ENCODE measurements at places on chromosomes 16 and 17. TPM values are rescaled to one million over a fixed set of nuclear protein-coding genes. Genes with fewer than 3 reads are reported as not detected.

Gene FBXL19
- 15.2 TPM for total RNA-seq

Gene PLK1
- 0.58 TPM for total RNA-seq

Gene CBFA2T3
- 0.92 TPM for total RNA-seq

DNA sequence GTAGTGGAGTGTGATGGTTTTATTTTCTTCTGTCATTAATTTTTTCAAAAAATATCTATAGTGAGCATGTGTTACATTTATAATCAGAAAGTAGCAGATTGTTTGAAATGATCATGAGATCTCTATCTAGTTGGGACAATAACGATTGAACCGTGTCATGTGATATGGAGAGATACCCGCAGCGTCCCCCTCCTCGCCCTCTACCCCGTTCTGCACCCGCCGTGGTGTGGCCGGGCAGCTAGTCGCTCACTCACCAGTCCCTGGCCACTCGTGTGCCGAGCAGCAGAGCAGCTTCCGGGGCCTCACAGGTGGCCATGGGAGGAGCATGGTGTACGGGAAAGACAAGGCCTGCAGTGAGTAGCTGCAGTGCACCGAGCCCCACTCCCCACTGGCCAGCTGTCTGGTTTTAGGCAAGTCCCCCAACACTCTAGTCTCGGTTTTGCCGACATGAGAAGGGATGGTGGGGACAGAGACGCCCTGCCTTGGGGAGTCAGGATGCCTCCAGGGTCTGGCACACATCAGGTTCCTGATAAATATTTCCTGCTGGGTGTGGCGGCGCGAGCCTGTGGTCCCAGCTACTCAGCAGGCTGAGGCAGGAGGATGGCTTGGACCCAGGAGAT lies 15.3 kb downstream of the MLYCD start:
- no peak for DNase-seq

DNA sequence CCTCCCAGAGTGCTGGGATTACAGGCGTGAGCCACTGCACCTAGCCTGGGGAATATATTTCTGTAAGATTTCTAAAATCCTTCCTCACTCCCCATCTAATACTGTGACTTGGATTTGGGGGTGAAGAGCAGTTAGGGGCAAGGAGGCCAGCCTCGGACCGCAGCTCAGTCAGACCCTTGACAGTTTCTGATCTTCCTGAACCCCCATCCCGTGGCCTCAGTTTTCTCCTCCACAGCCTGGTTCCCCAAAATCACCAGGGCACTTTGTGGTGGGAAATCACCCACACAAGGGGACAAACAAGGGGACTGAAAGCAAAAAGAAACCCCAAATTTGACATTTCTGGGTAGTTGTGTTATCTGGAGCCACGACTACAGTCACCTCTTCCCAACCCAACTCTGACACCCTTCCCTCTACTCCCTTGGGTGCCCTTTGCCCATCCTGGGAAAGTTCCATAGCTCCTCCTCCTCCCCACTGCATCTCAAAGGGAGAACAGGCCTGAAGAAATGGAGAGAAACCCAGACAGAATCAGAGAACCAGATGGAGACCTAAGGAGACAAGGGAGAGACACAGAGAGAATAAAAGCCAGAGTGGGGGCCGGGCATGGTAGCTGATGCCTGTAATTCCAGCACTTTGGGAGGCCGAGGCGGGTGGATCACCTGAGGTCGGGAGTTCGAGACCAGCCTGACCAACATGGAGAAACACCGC lies 2.8 kb upstream of the STAT5A start:
- peak; percentile 13 for DNase-seq

GRCh38 chr16:13835935-13836730 lies 83.8 kb upstream of the ERCC4 start:
- DNase-seq = no peak

- DNase-seq = no peak
These were observed 5.2 kb upstream of the SPHK1 start for GRCh38 chr17:76379275-76379641.

- peak; percentile 98 for DNase-seq
These were observed at the start of gene KCTD5 for GRCh38 chr16:2682209-2683021. Gene KCTD5 (plus strand): TSS chr16:2682523. CDS start chr16:2682549, 26 bp downstream.
